ENCODE measurements at places on chromosomes 3 and 15. TPM values are rescaled to one million over a fixed set of nuclear protein-coding genes. Genes with fewer than 3 reads are reported as not detected.

The GABRR3 gene
- total RNA-seq, result not detected

The RNU5B-1 gene
- total RNA-seq, result 18.5 TPM

The SNTN gene
- not detected for total RNA-seq

The ILDR1 gene
- total RNA-seq, result not detected

The P2RY1 gene
- 0.67 TPM for total RNA-seq

- H3K36me3 ChIP-seq, result peaks cover 14% of the 10 kb centered on the region
- no peak overlapping the region for H3K4me3 ChIP-seq
- H3K4me1 ChIP-seq, result peaks cover 21% of the 10 kb centered on the region
- no peak for DNase-seq
- no peaks in the 10 kb centered on the region for H3K27me3 ChIP-seq
Measured at GRCh38 chr3:127037418-127037841, 54.5 kb downstream of the PLXNA1 start.

DNA sequence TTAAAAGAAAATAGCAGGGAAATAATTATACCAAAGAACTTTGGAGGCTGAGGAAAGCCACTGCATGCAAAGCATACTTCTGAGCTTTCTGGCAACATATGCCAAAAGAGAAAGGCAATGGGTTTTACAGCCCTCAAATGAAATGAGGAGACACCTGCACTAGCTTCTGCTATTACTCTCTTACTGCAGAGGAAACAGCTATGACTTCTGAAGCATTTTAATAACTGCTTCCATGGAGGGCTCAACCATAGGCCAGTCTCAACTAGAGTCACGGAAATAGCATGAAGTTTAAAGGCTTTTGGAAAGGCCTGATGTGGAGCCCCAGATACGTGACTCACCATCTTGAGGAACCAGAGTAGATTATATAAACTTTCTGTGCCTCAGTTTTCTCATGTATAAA is 114.8 kb downstream of the OXNAD1 start:
- no peak for DNase-seq
- H3K4me1 ChIP-seq, result peaks cover 14% of the 10 kb centered on the region

GRCh38 chr3:24905266-24905665 is 410.6 kb upstream of the THRB start:
- no peak overlapping the region for H3K27ac ChIP-seq
- H3K4me1 ChIP-seq, result no peaks in the 10 kb centered on the region
- no peak overlapping the region for H3K4me3 ChIP-seq
- no peak for DNase-seq
- H3K27me3 ChIP-seq, result no peaks in the 10 kb centered on the region

- H3K4me1 ChIP-seq, result peaks cover 22% of the 10 kb centered on the region
- peaks cover 81% of the 10 kb centered on the region for H3K27me3 ChIP-seq
- peak overlapping the region; percentile 77 for H3K4me3 ChIP-seq
- peaks cover 11% of the 10 kb centered on the region for H3K36me3 ChIP-seq
- H3K27ac ChIP-seq, result no peak overlapping the region
Measured at GRCh38 chr3:169668957-169669741, 5.6 kb upstream of the MECOM start.

DNA sequence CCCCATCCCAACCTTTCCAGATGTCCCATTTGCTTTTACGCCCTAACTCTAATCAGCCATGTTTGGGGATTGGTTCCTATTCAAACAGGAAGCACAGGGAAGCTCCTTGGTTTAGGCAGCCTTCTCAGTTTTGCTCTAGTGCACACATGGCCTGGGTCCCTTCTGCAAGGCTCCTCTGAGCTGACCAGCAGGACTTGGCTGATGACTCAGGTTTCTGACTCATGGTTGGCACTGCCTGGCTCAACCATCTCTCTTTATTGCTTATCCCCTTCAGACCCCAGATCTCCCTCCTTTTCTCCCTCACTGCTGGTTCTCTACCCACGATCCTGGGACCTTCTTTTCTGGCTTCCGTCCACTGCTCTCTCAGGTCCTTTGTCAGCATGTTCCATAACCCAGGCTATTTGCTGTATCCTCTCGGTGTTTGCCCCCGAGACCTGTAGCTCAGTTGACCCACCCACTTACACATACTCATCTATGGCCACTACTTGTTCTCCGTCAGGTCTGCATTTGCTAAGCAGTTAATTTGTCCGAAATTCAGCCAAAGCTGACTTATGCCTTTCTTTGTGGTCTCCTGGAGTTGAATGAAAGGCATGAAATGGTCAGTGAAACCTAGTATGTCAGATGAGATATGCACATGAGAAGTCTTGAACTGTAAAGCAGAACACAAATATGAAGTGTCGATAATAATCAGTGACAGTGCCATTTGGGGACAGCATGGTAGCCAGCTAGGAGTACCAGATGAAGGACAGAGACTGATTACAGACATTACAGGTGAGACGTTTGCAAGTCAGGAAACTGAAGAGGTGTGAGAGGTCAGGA is 323.5 kb upstream of the ROPN1 start:
- no peak for DNase-seq
- H3K36me3 ChIP-seq, result no peaks in the 10 kb centered on the region
- peaks cover 5% of the 10 kb centered on the region for H3K4me1 ChIP-seq

DNA sequence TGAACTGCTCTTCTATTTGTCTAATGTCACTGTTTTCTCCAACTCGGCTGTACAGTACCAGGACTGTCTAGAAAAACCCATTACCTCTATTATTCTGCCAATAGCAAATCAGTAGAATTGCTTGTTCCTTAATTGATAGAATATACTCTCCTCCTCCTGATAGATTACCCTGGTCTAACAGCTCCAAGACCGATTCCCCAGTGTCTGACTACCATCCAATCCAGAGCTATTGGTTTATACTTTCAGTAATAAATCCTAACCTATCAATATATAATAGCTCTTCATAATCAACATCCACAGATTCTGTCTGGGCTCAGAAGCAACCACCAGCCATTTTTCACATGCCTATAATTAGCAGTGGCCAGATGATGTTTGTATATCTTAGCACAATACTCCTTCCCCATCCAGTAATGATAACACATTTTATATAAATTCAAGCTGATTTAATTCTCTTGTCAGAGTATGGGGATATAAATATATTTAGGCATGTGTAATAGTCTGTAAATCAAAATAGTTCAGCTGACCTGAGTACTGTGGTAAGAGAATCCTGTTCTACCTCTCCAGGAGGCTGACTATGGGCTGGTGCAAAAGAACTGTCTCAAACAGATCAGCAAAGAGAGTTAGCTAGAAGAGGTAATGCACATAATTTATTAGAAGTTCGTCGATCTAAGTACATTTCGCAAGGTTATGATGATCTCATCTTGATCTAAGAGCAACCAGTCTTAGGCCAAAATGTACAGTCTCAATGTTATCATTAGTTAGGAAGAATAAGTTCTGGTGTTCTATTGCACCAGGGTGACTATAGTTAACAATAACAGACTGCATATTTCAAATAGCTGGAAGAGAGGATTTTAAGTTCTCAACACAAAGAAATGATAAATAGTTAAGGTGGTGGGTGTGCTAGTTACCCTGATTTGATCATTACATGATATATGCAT is 193.4 kb downstream of the SHOX2 start:
- H3K36me3 ChIP-seq, result no peaks in the 10 kb centered on the region
- no peak overlapping the region for H3K27ac ChIP-seq
- H3K27me3 ChIP-seq, result peaks cover 11% of the 10 kb centered on the region
- H3K4me1 ChIP-seq, result no peaks in the 10 kb centered on the region
- H3K4me3 ChIP-seq, result no peak overlapping the region

GRCh38 chr15:74403588-74403919 is 30.2 kb downstream of the SEMA7A start:
- no peak overlapping the region for H3K4me3 ChIP-seq
- H3K36me3 ChIP-seq, result no peaks in the 10 kb centered on the region
- peaks cover 3% of the 10 kb centered on the region for H3K27me3 ChIP-seq
- DNase-seq, result no peak
- no peak overlapping the region for H3K27ac ChIP-seq

DNA sequence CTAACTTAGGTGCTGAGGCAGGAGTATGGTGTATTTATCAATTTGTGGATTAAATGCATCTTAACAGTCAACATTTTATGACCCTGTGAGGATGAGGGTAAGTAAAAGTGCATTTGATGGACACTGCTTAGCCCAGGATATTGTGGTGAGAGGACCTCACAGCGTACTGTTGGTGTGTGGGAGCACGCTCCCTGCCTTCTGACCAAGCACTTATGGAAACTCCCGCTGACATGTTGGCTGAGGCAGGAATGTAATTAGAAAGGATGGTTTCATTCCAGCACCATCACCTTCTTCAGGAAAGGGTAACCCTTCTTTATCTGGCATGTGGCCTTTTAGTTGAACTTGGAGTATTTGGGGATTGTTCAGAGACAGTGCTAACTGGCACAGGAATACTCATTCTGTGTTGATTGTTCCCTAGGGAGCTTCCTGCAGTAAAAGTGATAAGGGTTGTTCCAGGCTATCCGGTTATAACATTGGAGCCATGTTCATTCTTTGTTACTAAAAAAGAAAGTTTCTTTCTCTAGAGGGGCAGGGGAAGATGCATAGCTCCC is 11.7 kb upstream of the FSTL1 start:
- peaks cover 21% of the 10 kb centered on the region for H3K4me1 ChIP-seq
- no peaks in the 10 kb centered on the region for H3K27me3 ChIP-seq
- DNase-seq, result no peak

DNA sequence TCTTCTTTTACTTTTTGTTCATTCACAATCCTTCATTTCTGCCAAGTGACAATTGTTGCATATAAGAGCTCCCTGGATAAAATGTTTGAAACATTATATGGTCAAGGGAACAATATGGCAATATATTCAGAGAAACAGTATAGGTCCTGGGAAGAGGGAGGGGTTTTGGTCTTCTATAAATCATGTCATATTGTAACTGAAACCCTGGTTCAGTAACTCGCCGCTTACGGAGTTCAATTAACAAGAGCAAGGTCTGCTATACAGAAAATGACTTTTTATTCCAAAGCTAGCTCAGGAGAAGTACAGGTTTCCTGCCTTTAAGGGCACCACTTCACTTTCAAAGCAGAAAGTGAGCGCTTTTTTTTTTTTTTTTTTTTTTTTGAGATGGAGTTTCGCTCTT is 522.1 kb upstream of the TGFBR2 start:
- no peak overlapping the region for H3K27ac ChIP-seq
- H3K36me3 ChIP-seq, result no peaks in the 10 kb centered on the region
- no peak overlapping the region for H3K4me3 ChIP-seq
- DNase-seq, result no peak

GRCh38 chr3:40516201-40516600 is 8.6 kb upstream of the ZNF621 start:
- no peaks in the 10 kb centered on the region for H3K27me3 ChIP-seq
- peaks cover 13% of the 10 kb centered on the region for H3K36me3 ChIP-seq
- H3K27ac ChIP-seq, result peak overlapping the region; percentile 8
- peaks cover 2% of the 10 kb centered on the region for H3K4me1 ChIP-seq
- no peak overlapping the region for H3K4me3 ChIP-seq
- no peak for DNase-seq

DNA sequence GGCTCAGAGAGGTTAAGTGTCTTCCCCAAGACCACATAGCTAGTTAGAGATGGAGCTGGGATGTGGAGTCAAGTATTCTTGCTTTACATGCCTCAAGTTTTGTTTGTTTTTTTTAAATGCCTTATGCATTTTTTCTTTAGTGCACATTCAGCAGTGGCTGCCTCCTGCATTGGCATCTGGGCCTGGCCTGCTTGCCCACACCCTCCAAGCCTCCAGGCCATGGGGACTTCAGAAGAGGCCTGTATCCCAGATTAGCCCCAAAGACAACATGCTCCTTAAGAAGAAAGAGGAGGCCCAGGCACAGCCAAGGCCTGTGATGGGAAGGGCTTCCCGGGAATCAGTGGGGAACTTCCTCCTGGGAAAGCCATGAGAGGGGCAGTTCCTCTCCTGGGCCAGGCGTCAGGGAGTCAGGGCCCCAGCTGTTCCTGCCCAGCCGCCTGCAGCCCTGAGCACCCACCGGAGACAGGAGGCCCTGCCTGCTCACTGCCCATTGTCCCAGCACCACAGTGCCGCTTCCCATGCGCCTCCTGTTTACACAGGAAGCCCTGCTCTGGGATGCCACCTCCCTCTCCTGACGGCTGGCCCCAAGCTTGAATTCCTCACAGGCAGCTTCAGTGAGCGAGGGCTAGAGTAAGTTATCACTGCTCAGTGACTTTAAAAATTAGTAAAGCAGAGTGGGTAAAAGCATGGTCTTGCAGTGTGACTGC is 16.0 kb downstream of the FOXL2NB start:
- no peak for DNase-seq
- no peaks in the 10 kb centered on the region for H3K4me1 ChIP-seq
- peaks cover 2% of the 10 kb centered on the region for H3K36me3 ChIP-seq
- no peak overlapping the region for H3K27ac ChIP-seq
- H3K27me3 ChIP-seq, result peaks cover 27% of the 10 kb centered on the region

- no peak for DNase-seq
- no peak overlapping the region for H3K4me3 ChIP-seq
- no peak overlapping the region for H3K27ac ChIP-seq
- peaks cover 5% of the 10 kb centered on the region for H3K36me3 ChIP-seq
- H3K27me3 ChIP-seq, result no peaks in the 10 kb centered on the region
Measured at GRCh38 chr15:64311566-64311965, 44.4 kb downstream of the CSNK1G1 start.

DNA sequence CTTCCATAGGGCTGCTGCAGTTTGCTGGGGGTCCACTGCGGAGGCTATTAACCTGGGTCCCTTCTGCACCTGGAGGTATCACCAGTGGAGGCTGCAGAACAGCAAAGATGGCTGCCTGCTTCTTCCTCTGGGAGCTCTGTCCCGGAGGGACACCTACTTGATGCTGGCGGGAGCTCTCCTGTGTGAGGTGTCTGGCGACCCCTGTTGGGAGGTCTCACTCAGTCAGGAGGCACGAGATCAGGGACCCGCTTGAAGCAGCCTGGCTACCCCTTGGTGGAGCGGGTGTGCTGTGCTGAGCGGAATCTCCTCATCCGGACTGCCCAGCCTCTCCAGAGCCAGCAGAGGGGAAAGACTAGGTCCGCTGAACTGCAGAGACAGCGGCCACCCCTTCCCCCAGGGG is 56.0 kb upstream of the CTXND1 start:
- H3K27me3 ChIP-seq, result peaks cover 31% of the 10 kb centered on the region
- H3K4me1 ChIP-seq, result no peaks in the 10 kb centered on the region

Measured in osteocyte (in vitro differentiated cells).